Hippocampal formation (tissue), 2 donors: ENCODE measurements at places on chromosomes 6 and 20.
A peak's percentile ranks its signal among the peaks of the same experiment; 100 is the strongest.

- DNase-seq: no peak
These were observed 330.3 kb upstream of the PRDM1 start for GRCh38 chr6:105755885-105756284.

GRCh38 chr20:49668181-49668877 lies 45.3 kb downstream of the B4GALT5 start:
- no peak for DNase-seq

- no peak for DNase-seq
These were observed 27.0 kb upstream of the RNF144B start for GRCh38 chr6:18360188-18360587.

- DNase-seq: no peak
These were observed 69.5 kb downstream of the DAAM2 start for GRCh38 chr6:39861663-39862062.

DNA sequence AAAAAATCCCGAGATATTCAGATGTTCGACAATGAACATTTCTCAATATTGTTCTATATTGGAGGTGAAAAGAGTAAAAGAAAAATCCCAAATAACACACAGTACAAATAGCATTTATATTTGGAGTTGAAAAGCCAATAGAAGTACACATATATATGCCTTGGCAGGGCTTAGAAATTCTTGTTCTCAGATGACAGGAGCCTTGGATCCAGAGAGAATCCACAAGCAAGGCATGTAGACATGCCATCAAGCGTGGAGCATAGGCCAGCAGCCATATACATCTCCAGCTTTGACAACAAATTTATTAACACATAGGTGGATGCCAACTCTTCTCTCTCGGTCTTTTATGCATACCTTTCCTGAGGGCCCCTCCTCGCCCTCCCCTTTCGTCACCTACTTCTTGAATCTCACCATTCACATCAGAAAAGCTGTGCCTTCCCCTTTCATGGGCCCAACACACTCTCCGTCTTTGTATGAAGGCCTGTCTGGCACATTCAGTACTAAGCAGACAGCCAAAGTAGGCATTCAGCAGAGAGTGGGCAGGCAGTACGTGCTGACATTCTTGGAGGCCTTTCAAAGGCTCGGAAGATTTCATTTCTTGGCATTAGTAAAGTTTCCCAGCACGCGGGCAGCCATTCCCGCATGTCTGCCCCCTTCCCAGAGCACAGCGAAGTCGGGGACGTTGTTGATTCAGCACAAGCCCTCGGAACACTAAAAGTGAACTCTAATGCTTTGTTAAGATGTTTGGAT lies 18.2 kb downstream of the NEDD9 start:
- DNase-seq: peak; percentile 29

DNA sequence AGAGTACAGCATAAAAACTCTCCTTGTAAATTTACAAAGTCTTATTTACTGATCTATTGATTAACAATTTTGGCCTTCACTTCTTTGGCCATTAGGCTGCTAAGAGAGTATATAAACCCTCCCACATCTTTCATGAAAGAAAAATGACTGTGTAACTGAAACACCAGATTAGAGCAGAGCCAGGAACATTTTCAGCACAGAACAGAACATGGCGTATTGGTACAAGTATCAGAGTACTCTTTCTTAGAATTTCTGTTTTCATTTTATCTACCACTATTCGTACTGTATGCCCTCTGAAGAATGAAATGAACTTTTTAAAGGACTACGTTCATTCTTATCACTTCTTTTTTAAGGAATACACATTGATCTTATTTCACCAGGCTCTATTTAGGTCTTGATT lies 550.2 kb downstream of the ADGRB3 start:
- no peak for DNase-seq

DNA sequence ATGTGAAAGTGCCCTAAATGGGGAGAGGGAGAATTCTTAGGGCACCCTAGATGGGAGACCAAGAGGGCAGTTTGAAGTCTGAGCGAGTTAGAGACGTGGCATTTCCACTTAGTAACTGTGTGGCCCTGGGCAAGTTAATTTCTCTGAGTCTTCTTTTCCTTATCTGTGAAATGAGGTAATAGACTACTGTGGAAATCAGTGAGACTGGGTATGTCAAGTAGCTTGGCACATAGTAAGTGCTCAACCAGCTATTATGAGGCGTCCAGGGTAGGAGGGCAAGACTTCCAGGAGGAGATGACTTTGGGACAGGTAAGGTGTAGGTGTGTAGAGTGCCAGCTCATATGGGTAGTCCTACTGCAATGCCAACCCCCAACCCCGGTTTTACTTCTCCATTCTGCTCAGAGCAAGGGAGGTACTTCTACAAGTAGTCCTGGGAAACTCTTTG lies 770 bp downstream of the KIF3B start:
- no peak for DNase-seq

DNA sequence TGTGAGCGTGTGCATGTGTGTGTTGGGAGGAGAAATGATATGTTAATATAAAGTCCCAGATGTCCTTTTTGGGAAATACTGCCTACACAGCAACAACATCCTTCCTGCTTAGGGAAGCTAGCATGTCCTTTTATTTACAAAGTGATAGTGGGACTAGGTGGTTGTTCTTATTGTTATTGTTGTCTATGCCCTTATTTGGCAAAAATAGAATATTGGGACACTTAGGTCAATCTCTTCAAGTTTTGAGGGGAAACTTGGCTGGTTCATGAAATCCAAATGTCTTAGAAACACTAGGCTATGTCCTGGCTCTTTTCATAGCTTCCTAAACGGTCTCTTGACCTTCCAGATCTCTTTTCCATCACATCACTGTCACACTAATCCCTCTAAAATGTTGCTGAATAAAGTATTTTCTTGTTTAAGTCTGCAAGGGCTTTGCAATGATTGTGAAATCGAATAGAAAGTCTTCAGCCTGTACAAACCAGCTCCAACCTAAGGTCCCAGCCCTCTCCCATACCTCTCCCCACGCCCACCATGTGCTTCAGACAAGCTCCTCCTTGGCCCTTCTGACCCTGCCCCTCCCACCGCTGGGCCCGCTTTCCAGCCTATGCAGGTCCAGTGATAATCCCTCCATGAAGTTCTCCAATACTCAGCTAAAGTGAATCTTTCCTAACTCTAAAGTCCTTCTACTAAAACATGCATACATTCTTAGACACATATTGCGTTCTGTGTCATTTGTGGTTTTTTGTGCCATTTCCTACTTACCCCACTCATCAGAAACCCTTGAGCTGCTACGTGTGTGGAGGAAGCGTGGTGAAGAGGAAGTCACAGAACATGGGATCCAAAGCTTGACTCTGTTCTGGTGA lies 205.1 kb downstream of the LY86 start:
- DNase-seq: no peak

DNA sequence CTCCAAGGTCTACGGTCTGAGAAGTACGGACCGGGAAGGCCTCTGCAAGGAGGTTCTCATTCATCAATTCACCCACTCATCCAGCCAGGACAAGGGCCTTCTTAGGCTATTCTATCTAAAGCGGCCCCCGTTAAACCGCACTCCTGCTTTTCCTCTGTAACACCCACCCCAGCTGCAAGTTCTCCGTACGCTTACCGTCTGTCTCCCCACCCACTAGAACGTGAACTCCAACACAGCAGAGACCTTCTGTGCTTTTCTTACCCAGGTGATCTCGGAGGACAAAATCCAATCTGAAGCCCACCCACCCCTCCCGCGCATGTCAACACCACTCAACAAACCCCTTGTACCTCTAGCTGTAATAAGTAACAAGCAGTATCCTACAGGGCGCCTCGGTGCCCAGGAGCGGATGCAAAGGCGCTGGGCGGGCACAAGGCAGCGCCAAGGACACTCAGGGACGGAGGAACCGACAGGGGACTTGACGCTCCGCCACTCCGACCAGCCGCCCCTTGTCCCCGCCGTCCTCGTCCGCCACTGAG lies 351 bp downstream of the AURKA start:
- DNase-seq: no peak

DNA sequence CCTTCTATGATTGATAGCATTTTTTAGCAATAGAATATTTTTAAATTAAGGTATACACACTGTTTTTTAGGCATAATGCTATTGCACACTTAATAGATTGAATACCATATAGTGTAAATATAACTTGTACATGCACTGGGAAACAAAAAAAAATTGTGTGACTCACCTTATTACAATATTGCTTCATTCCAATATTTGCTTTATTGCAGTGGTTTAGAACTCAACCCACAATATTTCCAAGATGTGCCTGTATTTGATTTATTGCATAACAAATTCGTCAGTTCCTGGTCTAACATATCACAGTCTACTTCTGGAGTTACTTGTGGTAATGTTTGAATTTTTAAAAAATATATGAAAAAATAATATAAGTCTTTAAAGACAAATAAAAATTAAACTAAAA lies 41.9 kb upstream of the DEFB112 start:
- no peak for DNase-seq

DNA sequence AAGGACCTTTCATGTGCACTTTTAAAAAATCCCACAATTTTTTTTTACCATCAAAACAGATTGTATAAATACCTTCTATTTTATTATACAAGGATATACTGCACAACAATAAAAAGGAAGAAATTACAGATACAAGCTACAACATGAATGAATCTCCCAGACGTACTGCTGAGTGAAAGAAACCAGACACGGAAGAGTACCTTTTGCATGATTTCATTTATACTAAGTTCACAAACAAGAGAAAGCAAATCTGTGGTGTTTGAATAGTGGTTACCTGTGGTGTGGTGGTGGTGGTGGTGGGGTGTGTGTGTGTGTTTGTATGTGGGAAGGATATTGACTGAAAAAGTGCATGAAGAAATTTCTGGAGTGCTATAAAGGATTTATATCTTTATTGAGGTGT lies 6.8 kb upstream of the PLCB4 start:
- no peak for DNase-seq

GRCh38 chr6:108653949-108654348 lies 93.2 kb downstream of the FOXO3 start:
- DNase-seq: no peak

- peak; percentile 50 for DNase-seq
These were observed 672 bp downstream of the PREX1 start for GRCh38 chr20:48826883-48827771.

DNA sequence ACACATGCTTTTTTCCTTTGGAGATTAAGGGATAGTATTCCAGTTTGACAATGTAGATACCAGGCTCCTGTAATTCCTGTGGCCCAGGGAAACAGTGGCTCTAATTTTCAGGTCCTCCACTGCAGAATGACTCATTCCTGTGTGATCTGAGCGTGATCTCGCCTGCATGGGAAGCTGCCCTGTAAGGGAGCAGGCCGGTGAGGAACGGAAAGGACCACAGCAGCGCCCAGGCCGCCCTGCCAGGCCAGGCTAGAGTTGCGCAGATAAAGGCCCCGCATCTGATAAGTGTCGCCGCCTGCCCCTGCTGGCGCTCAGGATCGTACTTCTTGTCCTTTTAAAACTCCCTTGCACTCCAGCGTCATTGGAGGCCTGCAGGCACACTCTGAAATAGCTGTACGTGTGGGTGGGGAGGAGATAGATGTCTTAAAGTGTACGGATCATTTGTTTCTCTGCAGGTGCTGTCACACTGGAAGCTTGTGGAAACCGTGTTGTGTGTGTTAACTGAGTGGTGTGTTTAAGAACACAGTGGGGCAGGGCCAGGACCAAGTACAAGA lies 60.7 kb downstream of the SYNJ2 start:
- no peak for DNase-seq

DNA sequence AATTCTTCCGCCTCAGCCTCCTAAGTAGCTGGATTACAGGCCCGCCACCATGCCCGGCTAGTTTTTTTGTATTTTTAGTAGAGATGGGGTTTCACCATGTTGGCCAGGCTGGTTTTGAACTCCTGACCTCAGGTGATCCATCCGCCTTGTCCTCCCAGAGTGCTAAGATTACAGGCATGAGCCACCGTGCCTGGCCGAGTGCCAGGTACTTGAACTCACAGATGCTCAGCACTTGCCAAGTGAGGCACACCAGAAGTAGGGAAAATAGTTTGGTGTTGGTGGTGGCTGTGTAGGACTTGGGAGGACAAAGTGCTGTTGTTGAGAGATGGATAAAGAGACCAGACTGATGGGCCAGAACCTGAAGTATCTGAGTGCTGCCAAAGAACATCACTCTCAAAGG lies 40.0 kb upstream of the MBOAT1 start:
- no peak for DNase-seq

- DNase-seq: peak; percentile 31
These were observed 764 bp downstream of the BAG6 start for GRCh38 chr6:31651602-31652191.

- no peak for DNase-seq
These were observed 113.2 kb downstream of the MAFB start for GRCh38 chr20:40575851-40576250.

DNA sequence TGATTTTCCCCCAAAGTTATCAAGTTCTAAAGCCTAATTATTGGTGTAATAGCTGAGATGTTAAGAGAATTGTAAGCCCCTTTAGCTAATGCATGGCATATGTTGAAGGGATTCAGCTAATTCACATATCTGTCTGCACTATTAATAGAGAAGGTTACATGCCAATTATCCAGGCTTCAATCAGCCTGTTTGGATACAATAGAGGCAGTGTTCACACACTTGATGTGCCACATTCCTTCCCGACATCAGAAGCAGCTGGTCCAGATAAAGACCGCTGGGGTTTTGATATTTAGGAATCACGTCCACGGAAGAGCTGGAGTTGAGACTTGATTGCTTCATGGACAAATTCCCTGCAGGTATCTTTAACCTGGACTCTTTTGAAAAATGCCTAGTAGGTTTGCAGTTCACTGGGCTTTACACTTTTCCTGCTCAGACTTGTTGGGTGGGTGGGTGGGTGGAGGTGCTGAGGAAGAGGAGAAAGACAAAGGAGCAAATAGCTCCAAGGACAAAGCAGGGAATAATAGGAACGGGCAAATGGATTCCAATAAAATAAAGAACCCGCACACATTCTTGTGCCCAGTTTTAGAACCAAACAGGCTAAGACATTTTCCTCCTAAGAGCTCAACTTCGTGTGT lies 142.6 kb upstream of the ZNF217 start:
- DNase-seq: no peak

DNA sequence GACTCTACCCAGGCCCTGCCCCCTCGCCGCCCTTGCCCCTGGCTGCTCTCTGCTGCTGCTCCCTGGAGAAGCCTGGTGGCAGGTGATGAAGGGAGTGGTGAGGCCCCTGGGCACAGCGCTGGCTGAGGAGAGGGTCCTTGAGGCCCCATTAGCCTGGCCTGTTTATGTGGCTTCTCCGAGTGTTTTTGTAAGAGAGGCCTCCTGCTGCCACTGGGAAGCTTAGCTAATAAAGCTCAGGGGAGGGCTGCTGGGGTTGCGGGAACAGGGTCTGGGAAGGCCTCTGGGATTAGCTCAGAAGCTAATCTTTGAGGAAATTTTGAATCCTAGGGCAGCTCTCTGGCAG lies 15.5 kb downstream of the EBF4 start:
- no peak for DNase-seq

GRCh38 chr20:12591949-12592470 lies 416.8 kb upstream of the SPTLC3 start:
- DNase-seq: no peak

DNA sequence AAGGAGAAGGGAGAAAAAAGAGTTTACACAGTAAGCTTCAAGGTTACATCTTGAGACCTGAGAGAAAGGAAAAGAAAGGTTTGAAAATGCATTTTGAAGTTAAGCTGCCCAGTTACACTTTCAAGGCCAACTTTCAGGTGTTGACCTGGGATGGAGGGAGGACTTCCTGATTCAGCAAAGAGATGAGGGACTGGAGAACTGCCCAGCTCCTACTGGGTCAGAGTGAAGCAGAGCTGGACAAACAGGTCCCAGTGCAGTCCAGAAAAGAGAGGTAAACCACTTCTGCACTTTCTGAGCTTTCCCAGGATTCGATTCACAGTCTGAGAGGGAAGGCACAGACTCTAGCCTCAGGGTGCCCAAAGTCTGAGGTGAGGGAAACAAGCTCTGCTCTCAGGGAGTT lies 6.0 kb upstream of the TJAP1 start:
- DNase-seq: no peak

- no peak for DNase-seq
These were observed 108.9 kb upstream of the FOXO3 start for GRCh38 chr6:108451816-108452215.
